ENCODE measurements at places on chromosomes 6 and 20.

- DNase-seq, result peak; percentile 36
Observed at GRCh38 chr20:36644032-36644705, 1.8 kb downstream of the SLA2 start.

DNA sequence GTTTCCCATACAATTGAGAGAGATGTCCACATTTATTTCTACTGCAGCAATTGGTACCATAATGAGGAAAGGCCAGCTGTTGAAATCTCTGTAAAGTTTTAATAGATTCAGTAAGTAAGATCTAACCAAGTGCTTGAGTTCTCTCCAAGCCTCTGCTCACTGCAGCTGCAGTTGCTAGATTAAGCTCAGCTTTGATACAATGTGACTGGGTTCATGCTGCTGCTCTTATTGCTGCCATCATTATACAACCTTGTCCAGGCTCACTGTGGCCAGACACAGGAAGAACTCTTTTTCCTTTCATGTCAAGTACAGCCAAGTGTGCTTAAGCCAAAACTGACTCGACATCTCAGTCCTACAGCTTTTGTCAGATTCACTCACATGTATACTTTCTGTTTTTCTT lies 423.5 kb downstream of the GJA1 start:
- no peak for DNase-seq

DNA sequence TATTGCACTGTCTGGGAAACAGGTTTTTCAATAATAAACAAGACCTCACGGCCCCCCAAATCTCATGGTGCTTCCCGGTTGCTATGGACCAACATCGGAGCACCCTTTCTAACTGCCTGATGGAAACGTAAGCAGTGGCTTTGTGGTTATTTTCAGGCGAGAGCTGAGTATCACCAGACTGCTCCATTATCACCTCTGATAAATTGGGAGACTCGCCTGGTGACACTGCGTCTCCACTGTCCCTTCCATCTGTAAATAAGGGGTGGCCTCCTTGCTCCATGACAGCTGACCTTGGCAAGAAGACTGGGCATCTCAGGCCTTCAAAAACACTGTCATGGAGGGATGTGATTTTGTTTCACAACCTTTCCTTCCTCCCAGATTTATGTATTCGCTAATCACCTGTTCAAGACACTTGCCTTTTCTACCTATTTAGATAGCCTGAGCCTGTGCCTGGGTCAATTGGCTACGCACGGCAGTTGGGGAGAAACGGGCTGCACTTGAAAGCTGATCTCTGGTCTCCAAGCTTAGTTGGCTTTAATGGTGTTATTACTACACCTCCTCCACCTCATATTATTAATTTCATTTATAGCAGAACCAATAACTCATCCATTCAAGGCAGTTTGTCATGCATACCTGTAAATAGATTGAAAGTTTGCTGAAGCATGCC lies 17.7 kb upstream of the CDH4 start:
- no peak for DNase-seq

GRCh38 chr6:10554826-10555225 lies 33.7 kb downstream of the GCNT2 start:
- DNase-seq, result no peak

- DNase-seq, result no peak
Observed at GRCh38 chr6:33880104-33880678, 76.4 kb upstream of the MLN start.

DNA sequence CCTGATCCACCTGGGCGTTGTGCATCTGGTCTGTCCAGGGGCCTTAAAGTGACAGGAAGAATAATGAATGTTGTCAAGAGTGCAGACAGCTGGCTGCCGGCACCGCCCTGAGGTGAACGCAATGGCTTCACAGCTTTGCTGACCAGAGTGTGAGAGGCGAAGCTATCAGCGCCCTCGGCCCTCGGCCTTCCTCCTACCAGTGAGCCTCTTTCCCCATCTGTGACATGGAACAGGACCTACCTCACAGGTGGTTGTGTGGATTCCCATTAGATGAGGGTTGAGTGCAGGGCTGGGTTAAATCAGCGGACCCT lies 54.8 kb downstream of the CTCFL start:
- no peak for DNase-seq

- DNase-seq, result no peak
Observed at GRCh38 chr20:1827974-1828785, 67.0 kb upstream of the SIRPA start.
